Purkinje cell (primary cell): ENCODE measurements at places on chromosomes 2 and 18. TPM values are rescaled to one million over a fixed set of nuclear protein-coding genes. Genes with fewer than 3 reads are reported as not detected.

Gene ZEB2
- polyA plus RNA-seq: 9.3 and 31.7 TPM in 2 replicates

Gene IFIH1
- polyA plus RNA-seq: 0.83 and 3.1 TPM in 2 replicates

Gene ANKRD30BL
- polyA plus RNA-seq: 0.35 TPM in 1 of 2 replicates, not detected in the other

Gene MORN2
- polyA plus RNA-seq: 448 and 577 TPM in 2 replicates

Gene DHRS9
- not detected in 2 replicates for polyA plus RNA-seq

Gene ARMC9
- polyA plus RNA-seq: 10.5 and 13.6 TPM in 2 replicates

Gene TBR1
- polyA plus RNA-seq: 16.6 TPM in 1 of 2 replicates, not detected in the other

Gene UCN
- polyA plus RNA-seq: 0.43 TPM in 1 of 2 replicates, not detected in the other

Gene CLHC1
- polyA plus RNA-seq: 3.0 and 9.3 TPM in 2 replicates

Gene SEPTIN10
- 3.0 and 3.2 TPM in 2 replicates for polyA plus RNA-seq

Gene C2orf78
- not detected in 2 replicates for polyA plus RNA-seq

Gene FSHR
- polyA plus RNA-seq: not detected in 2 replicates

Gene DNAJB2
- 16.3 and 37.3 TPM in 2 replicates for polyA plus RNA-seq

Gene TUBA3D
- 2.8 TPM in 1 of 2 replicates, not detected in the other for polyA plus RNA-seq

Gene CFC1
- polyA plus RNA-seq: 0.39 and 0.85 TPM in 2 replicates

Gene BZW1
- 122 and 162 TPM in 2 replicates for polyA plus RNA-seq

Gene ALKAL2
- polyA plus RNA-seq: not detected in 2 replicates

Gene MC5R
- polyA plus RNA-seq: not detected in 2 replicates

Gene C2orf15
- 1.5 and 4.8 TPM in 2 replicates for polyA plus RNA-seq

Gene ADAM23
- 74.9 and 105 TPM in 2 replicates for polyA plus RNA-seq

Gene C2orf92
- 0.56 and 2.0 TPM in 2 replicates for polyA plus RNA-seq

Gene SLC5A7
- not detected in 2 replicates for polyA plus RNA-seq

Gene HYCC2
- 15.2 and 19.8 TPM in 2 replicates for polyA plus RNA-seq

Gene TMEM182
- polyA plus RNA-seq: 32.9 and 33.8 TPM in 2 replicates

Gene FBXO48
- 0.90 and 2.1 TPM in 2 replicates for polyA plus RNA-seq

Gene REG1B
- not detected in 2 replicates for polyA plus RNA-seq

Gene CRACDL
- 0.27 and 7.3 TPM in 2 replicates for polyA plus RNA-seq

Gene CYTIP
- not detected in 2 replicates for polyA plus RNA-seq

Gene IL1RL1
- not detected in 2 replicates for polyA plus RNA-seq

Gene FZD7
- polyA plus RNA-seq: 3.3 and 6.0 TPM in 2 replicates

Gene MSGN1
- not detected in 2 replicates for polyA plus RNA-seq

Gene REG3A
- not detected in 2 replicates for polyA plus RNA-seq

Gene TMEM37
- not detected in 2 replicates for polyA plus RNA-seq

Gene RAMP1
- polyA plus RNA-seq: 23.2 and 38.6 TPM in 2 replicates

Gene ITPRIPL1
- 0.22 TPM in 1 of 2 replicates, not detected in the other for polyA plus RNA-seq

Gene SAG
- not detected in 2 replicates for polyA plus RNA-seq

Gene HOXD1
- not detected in 2 replicates for polyA plus RNA-seq

Gene TSPYL6
- not detected in 2 replicates for polyA plus RNA-seq

Gene EEF1B2
- polyA plus RNA-seq: 319 and 373 TPM in 2 replicates

Gene NUP35
- polyA plus RNA-seq: 25.0 and 34.2 TPM in 2 replicates

Gene ZDBF2
- 7.6 and 11.1 TPM in 2 replicates for polyA plus RNA-seq

Gene CIDEA
- polyA plus RNA-seq: 4.5 TPM in 1 of 2 replicates, not detected in the other

Gene DPP4
- polyA plus RNA-seq: 0.11 TPM in 1 of 2 replicates, not detected in the other

Gene TTC27
- polyA plus RNA-seq: 9.0 and 13.5 TPM in 2 replicates

Gene ASPRV1
- polyA plus RNA-seq: not detected in 2 replicates

Gene B3GNT2
- 82.6 and 100 TPM in 2 replicates for polyA plus RNA-seq

Gene MXD1
- 5.6 and 14.5 TPM in 2 replicates for polyA plus RNA-seq

Gene GAD1
- 377 and 427 TPM in 2 replicates for polyA plus RNA-seq

Gene SPATS2L
- 43.1 and 46.8 TPM in 2 replicates for polyA plus RNA-seq

Gene OSGEPL1
- polyA plus RNA-seq: 30.2 and 32.6 TPM in 2 replicates

Gene SLC20A1
- 732 and 829 TPM in 2 replicates for polyA plus RNA-seq

Gene SDC1
- polyA plus RNA-seq: 3.1 and 9.0 TPM in 2 replicates

Gene UGT1A10
- polyA plus RNA-seq: not detected in 2 replicates

Gene UGT1A8
- not detected in 2 replicates for polyA plus RNA-seq

Gene TSGA10
- polyA plus RNA-seq: 26.4 and 28.3 TPM in 2 replicates

Gene STPG4
- 0.56 TPM in 1 of 2 replicates, not detected in the other for polyA plus RNA-seq

Gene SESTD1
- polyA plus RNA-seq: 186 and 191 TPM in 2 replicates

Gene PDCD1
- polyA plus RNA-seq: not detected in 2 replicates
